ENCODE measurements at places on chromosomes 16 and 17.

- no peak for DNase-seq
These were observed 21.4 kb upstream of the CHMP6 start for GRCh38 chr17:80970044-80970761.

GRCh38 chr16:80931801-80932707 is 74.6 kb downstream of the CMC2 start:
- DNase-seq: peak; percentile 8

GRCh38 chr16:69741951-69742904 is 12.5 kb downstream of the NOB1 start:
- no peak for DNase-seq

- peak; percentile 68 for DNase-seq
These were observed 10.7 kb upstream of the MEAK7 start for GRCh38 chr16:84514874-84515835.

DNA sequence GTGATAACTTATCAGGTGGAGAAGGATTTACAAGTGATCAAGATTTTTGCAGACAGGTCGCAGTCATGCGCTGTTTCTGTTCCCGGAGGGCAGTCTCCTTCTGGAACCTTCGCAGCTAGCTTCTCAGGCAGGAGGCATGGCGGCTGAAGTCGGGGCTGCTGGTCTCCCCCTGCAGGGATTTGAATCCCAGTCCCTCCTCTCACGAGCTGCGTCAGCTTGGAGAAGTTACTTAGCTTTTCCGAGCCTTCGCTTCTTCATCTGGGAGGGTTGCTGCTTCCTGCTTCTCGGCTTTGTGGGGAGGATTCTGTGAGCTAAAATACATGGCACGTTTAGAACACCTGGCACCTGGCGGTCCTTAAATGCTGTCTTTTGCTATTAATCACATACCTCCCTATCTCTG is 287.8 kb upstream of the FOXF1 start:
- no peak for DNase-seq

GRCh38 chr17:62652251-62653001 is 25.0 kb downstream of the MRC2 start:
- peak; percentile 15 for DNase-seq

DNA sequence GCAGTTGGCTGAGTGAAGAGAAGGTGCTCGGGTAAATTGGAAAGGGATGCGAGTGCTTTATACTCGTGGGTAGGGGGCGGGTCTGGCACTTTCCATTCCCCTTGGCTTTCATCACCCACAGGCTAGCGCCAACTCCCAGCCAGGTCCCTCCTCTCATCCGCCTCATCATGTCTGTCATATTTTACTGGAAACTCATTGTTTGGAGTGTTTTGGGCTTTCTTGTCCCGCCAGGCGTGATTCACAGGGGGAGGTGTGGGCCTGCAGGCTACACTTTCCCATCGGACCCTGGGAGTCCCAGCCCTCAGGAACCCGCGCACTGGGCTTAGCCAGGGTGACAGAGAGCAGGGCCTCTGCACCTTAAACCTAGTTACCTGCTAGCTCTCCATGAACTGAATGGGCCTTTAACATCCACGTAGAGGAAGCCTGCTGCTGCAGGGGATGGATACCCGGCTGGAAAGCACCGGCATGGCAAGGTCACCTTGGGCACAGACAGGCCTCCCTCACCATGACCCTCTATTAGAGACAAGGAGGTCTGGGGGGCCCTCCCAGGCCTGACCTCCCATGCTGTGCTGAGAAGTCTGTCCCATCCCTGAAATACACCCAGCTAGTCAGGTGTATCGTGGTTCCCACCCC is at the start of gene KRT14:
Gene KRT14, minus strand, starts transcription at position 33 of the 633 bp plus-strand sequence. CDS start 61 bp downstream, outside the sequence.
- no peak for DNase-seq

DNA sequence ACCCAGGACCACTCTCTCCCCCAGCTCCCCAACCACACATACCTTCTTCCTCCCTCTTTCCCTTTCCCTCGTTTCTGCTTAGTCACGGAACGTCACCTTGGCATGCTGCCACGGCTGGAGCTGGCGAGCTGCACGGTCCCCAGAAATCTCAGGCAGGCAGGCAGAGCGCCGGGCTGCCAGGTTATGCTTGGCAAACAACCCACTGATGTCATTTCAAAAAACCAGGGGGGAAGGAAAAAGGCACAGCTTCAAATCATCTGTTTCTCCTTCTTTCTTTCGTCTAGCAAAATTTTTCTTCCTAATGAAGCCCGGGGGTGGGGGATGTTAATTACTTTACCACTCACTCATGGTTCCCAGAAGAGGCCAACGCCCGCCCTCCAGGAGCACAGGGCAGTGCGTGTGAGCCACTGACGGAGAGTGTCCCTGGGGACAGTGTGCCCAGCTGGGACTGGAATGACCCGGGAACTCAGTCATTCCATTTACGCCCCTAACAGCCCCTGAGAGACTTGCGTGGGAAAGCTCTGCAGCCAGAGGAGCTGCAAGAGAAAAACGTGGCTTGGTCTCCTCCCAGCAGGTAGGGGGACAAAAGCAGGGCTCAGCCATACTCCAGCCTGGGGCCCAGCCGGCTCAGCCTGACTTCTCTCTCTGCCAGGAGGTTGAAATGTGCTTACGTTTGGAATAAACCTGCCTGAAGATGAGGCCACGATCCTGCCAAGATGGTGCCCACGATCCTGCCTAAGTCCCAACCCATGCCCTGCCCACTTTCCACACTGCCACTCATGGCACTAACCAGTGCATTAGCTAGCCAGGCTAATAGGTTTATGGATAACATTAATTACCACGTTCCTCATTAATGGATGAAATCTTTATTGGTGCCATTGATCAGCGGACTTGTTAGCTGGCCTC is 198.9 kb downstream of the ZFHX3 start:
- DNase-seq: no peak

DNA sequence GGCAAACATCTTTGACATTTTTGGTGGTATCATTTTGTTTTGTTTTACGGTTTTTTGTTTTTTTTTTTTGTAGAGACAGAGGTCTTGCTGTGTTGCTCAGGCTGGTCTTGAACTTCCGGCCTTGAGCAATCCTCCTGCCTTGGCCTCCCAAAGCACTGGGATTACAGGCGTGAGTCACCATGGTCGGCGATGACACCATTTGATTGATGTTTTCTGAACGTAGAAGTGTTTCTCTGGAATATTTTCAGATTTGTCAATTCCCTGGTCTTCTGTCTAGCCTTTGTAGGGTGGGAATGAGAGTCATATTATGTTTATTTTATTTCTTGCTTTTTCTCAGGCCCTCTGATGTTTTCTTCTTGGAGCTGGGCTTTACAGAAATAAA is 32.2 kb upstream of the BRD7 start:
- DNase-seq: no peak

DNA sequence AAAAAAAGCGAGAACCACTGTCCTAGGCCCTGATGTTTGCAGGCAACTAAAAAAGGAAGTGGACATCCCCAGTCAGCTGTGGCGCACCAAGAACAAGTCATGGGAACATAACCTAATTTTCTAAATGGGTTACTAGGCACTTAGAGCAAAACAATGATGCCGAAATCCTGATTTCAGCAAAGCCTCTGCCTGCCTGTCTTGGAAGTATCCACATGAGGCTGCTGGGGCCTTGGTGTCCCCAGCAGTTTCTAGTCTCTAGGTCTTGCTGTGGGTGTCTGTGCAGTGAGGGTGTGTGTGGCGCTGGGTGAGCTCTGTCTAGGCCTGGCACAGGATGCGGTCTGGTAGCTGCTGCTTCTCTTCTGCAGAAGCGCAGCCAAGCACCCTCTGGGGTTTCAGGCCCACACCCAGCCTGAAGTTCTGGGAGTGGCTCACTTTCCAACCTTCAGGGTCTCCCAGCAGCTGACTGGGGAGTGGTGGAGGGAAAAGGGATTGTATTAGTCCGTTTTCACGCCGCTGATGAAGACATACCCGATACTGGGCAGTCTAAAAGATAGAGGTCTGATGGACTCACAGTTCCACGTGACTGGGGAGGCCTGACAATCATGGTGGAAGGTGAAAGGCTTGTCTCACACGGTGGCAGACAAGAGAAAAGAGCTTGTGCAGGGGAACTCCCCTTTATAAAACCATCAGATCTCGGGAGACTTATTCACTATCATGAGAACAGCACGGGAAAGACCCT is 21.1 kb downstream of the STH start:
- peak; percentile 29 for DNase-seq

- no peak for DNase-seq
These were observed 1.0 kb downstream of the ST3GAL2 start for GRCh38 chr16:70437582-70438557.

GRCh38 chr16:5979905-5980550 is 882.4 kb upstream of the EEF2KMT start:
- DNase-seq: no peak

DNA sequence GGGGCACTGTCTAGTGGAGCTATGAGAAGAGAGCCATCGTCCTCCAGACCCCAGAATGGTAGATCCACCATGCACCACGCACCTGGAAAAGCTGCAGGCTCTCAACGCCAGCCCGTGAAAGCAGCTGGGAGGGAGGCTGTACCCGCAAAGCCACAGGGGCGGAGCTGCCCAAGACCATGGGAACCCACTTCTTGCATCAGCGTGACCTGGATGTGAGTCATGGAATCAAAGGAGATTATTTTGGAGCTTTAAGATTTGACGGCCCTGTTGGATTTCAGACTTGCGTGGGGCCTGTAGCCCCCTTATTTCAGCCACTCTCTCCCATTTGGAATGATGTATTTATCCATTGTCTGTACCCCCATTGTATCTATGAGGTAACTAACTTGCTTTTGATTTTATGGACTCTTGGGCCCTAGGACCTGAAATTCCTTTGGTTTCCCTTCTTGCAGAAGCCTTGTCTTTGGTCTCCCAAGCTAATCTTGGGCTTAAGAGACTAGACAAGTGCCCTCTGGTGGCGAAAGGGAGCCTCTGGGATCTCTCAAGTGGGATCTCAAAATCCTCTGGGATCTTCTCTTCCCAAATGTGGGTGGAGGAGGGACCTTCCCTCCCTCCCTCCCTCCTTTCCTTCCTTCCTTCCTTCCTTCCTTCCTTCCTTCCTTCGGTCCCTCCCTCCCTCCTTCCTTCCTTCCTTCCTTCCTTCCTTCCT is 58.2 kb upstream of the HAPSTR1 start:
- no peak for DNase-seq

GRCh38 chr17:18146980-18147379 is 36.6 kb upstream of the ALKBH5 start:
- no peak for DNase-seq

DNA sequence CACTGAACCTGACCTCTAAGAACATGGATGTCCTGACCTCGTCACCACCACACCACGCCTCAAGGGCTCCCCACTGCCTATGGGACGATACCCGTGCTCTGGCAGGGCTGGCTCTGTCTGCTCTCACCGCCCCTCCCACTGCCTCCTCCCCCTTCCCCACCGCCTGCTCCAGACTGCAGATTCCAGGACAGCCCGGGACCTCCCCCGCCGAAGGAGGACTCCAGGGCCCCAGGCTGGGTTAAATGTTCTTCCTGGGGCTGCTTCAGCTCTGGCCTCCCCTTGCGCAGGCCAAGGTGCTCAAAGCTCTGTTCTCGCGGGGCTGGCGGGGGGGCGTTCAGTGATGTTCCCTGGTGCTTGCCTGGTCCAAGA is 3.1 kb downstream of the NPW start:
- peak; percentile 25 for DNase-seq

GRCh38 chr16:67919622-67920221 is 11.9 kb downstream of the CTRL start:
- no peak for DNase-seq

DNA sequence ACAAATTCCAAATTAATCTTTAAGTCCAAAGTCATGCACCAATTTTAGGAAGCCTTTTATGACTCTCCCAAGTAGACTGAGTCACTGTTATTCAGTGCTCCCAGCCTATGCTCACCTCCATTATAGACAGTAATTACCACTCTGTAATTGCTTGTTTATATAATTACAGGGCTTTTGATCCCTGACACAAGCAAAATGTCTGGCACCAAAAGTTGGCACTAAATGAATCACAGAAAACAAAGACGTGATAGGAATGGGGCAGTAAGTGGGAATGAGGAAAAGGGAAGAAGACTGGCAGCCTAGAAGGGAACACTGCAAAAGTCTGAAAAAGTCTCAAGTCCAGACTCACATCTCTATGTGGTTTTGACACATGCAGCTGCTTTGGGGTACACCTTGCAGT is 94.1 kb downstream of the SLC39A11 start:
- no peak for DNase-seq

GRCh38 chr16:4795181-4795827 is at the start of gene SMIM22:
SMIM22 (plus strand) TSS chr16:4795369; CDS start chr16:4795735, 366 bp downstream.
- no peak for DNase-seq

- no peak for DNase-seq
These were observed 12.9 kb upstream of the CACNG4 start for GRCh38 chr17:66951605-66951953.

GRCh38 chr17:2794111-2794803 is 2.0 kb upstream of the RAP1GAP2 start:
- DNase-seq: no peak

GRCh38 chr17:69009930-69010329 is 50.8 kb downstream of the ABCA9 start:
- DNase-seq: no peak

DNA sequence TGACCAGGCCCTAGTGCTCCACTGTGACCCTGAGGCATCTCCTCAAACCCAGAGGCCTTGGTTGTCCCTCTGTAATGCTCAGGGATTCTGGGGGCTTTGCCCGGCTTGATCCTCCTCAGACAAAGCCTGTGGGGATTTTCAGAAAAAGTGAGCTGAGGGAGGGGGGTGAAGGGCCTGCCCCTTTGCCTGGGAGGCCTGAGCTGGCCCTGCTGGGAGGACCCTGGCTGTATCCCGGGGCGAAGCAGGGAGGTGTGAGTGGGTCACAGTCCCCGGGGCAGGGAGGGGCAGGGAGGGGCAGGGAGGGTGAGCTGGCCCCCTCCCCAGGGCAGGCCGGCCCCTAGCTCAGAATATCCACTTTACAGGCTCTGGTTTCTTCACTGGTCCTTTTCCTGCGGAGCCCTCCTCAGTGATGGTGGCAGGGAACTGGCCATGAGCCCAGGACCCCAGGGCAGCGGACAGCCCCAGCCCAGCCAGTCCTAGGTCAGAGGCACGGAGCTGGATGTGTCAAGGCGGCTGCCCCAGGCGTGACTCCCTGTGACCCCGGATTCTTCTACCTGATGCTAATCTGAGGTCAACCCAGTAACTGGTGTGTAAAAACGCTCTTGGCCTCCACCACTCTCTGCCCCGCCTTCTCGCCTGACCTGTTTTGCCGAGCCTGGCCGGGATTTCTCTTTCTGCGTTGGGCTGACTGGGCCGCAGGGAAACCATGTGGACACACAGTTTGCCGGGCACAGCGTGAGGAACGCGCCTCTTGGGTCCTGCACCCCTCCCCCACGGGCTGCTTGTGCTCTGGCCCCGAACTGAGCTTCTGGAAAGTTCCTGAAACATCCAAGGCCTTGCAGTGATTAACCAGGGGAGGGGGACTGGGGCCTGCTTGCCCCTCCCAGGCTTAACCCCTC is 5.8 kb upstream of the FASN start:
- DNase-seq: no peak

- DNase-seq: no peak
These were observed 119.9 kb downstream of the CMIP start for GRCh38 chr16:81564421-81564911.
